ENCODE measurements at places on chromosomes 7 and 10. TPM values are rescaled to one million over a fixed set of nuclear protein-coding genes. Genes with fewer than 3 reads are reported as not detected.

DNA sequence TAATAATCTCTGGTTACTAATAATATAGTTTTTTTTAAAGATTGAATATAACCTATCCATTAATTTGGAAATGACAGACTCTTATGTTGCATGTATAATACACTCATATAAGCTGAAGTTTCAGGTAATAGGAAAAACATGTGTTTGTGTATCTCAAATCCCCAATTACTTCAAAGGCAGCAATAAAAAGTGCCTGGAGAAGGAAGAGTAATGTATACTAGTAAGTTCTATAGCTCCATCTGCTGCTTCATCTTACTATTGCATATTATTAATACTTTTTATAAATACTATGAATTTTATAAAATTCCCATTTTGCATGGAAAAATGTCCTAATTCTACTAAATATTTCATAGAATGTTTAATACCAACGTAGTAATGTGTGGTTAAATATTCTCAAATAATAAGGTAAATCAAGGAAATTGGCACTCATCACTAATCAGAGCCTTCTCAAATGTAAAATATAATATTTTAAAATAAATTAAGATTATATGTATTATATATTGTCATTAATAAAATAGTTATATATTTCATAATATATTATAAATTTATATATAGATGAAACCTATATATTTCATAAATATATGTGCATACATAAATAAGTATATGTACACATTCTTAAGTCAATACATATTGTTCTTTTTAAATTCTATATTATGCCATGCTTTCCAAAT, 311.9 kb downstream of the HGF start:
- DNase-seq, result no peak

- peak; percentile 94 for DNase-seq
These were observed 145.2 kb downstream of the FRMD4A start for GRCh38 chr10:14185316-14186045.

DNA sequence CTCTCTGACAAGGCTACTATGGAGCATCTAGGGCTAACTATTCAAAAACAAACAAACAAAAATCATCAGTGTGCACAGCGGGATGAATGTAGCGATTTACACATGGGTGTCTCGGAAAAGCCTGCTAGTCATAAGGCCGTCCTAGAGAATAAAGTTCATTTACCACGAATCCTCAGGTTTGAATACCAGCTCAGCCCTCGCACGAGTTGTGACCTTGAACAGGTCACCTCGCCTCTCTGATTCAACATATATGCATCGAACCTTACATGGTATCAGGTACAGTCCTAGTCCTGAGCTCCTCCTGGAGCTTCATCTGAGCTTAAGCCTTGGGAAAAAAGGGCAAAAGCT, 572 bp downstream of the ATP5MF start:
- no peak for DNase-seq

GPR26 gene
- 0.11 TPM for total RNA-seq

MMD2 gene
- total RNA-seq, result not detected

- no peak for DNase-seq
These were observed 41.2 kb downstream of the TACR2 start for GRCh38 chr10:69375307-69376151.

- DNase-seq, result no peak
These were observed 12.8 kb downstream of the PNLIPRP3 start for GRCh38 chr10:116440330-116441030.

CTTNBP2 gene
- total RNA-seq, result 3.6 TPM

INHBA gene
- total RNA-seq, result 84.7 TPM

GRCh38 chr10:12697764-12698163, 303.7 kb downstream of the CCDC3 start:
- DNase-seq, result no peak

DNA sequence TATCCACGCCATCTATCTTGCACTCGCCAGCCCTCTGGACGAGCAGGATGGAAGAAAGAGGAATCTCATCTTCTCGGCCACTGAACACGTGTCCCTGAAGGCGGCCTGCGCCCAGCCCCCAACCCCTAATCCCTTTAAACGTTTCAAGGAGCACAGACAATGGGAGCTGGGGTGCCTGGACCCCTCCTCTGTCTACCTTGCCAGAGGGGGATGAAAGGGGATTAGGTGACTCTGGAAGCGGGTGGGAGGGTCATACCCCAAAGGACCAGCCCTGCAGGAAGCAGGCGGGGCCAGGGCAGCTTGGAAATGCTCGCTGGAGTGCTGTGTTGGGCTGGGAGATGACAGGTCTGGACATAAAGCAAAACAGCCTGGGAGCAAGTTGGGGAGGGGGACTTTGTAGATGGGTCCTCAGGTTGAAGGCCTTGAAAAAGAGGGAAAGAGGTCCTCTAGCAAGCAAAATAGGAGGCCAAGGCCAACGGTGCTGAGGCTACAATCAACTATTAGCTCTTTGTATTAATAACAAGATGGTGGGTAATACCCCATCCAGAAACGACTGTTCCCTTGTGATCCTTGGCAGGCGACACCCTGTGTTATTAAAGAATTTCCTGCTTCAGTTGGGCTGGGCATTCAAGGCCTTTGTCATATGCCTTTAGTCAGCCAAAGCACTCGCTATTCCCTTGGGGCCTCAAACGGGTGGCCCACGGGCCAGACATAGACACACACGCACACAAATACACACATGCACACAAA, 126.5 kb upstream of the UNC5B start:
- no peak for DNase-seq

SGCE gene
- total RNA-seq, result 31.5 TPM
